ENCODE measurements at places on chromosomes 11 and 22.

- DNase-seq = no peak
Measured at GRCh38 chr22:45098056-45098455, 65.7 kb upstream of the NUP50 start.

- DNase-seq = no peak
Measured at GRCh38 chr22:41885516-41885915, 29.4 kb downstream of the SHISA8 start.

DNA sequence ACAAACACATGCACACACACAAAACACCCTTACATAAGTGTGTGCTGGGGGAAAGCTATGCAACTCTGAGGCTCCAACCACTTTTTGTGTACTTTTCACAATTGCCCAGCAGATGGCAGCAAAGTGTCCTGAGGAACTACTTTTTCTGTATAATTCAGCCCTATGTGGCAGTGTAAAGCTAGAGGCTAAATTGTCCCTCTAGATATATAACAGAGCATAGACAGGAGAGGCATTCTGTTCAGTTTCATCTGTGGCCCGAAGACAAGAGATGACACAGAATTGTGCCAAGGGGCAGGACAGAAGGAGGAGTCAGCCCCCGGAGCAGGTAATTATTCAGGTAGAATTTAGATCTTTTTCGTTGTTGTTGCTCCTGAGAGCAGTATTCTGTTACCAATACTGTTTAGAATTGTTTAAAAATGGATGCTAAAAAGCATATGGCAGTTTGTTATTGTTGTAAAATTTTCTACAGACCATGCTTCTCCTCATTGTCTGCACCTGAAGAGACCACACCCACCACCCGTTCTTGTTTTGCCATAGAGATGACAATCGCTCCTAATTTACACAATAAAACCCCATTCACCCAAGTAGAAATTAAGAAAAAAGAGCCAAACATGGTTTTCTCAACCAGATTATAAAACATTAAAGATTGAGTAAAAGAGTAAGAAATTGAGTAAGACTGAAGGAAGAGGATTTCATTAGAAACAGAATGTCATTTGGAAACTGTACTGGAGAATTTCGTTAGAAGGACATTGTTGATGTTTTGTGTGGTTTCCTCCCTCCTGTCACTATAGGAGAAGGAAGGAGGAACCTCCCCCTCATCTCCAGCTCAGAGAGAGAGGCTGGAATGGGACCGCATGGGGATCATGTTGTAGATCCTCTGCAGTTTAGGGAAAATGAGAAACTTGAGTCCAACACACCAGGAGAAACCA is 14.5 kb upstream of the MS4A7 start:
- DNase-seq = no peak

GRCh38 chr11:113604186-113604585 is 101.9 kb downstream of the TMPRSS5 start:
- DNase-seq = no peak

DNA sequence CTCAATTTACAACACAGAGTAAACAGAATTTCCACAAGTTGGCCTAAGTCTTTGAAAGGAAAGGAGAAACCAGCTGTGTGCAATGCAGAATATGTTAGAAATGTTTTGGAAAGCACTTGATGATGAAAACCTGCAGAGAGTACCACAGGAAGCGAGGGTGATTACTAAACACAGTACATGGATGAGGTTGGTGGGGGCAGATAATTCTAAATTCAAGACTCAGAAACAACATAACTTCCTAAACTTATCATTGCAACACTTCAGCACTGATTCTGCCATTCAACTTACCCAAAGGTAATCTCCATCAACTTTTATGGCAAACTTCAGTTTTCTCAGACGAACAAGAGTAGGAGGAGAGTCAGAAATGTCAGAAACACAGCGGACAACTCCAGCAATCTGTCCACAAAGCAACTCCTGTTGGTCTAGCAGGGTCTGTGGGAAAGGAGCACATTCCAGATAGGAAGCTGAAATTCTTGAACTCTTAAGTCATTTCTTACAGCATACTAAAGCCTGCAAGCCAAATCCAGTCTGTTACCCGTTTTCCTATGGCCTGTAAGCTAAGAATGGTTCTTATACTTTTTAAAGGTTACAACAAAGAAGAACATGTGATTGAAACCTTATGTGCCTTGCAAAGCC is 6.8 kb downstream of the HPS4 start:
- DNase-seq = no peak

GRCh38 chr11:113202431-113202830 is 112.0 kb upstream of the TTC12 start:
- DNase-seq = no peak

DNA sequence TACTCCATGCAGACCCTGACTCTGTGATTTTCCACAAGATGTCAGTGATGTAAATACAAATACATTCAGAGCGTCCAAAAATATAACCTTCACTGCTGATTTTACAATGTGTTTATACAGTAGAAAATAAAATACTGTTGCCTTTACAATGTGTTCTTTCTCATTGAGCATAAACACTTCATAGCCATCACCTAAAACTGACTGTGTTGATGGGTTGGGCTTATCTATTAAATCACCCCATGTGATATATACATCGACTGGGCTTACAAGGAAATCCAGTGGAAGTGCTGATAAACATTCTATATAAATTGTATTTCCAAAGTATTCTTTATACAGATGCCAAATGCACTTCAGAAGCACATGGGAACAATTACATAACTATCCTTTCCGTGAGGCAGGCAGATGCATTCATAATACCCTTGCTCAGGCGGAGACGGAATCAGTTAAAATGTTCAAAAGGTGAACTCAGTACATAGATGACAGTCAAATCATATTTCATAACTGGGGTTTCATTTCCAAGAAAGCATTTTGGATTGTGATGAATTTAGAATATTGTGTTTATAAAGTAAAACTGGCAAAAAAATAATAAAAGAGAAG is 27.7 kb downstream of the DDI1 start:
- no peak for DNase-seq

- peak; percentile 50 for DNase-seq
Measured at GRCh38 chr11:46529095-46529905, 64.5 kb downstream of the AMBRA1 start.

GRCh38 chr11:78954261-78954660 is 379.6 kb upstream of the NARS2 start:
- DNase-seq = no peak

DNA sequence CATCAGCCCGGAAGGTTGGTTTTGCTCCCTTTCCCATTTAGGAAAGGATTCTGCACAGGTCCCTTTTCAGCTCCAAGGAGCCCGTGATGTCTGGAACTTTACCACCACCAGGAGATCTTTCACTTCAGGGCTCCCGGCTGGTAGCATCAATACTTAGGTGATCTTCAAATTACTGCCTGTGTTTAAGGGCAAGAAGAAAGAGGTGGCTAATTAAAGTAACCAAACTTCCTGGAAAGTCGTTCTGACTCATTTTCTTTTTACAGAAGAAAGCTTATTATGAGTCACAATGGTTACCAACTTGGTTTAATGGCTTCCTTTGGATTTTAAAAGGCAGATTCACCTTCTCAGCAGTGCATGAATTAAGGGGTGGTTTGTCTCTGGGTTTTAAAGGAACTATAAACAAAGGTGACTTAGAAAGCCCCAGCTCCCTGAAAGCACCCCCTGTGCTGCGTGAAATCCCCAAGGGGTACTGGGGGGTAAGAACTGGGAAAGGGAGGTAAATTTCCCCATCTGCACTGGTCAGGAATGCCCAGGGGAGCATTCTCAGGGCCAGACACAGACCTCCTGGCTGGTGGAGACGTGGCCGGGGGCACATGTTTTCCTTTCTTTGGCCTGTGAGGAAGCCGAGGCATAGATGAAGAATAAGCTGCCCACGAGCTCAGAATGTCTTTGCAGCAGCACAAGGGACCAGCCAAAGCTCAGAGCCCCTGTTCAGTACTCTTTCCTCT is 8.8 kb downstream of the POU2F3 start:
- no peak for DNase-seq

- DNase-seq = no peak
Measured at GRCh38 chr11:72410956-72411355, 23.4 kb downstream of the CLPB start.

DNA sequence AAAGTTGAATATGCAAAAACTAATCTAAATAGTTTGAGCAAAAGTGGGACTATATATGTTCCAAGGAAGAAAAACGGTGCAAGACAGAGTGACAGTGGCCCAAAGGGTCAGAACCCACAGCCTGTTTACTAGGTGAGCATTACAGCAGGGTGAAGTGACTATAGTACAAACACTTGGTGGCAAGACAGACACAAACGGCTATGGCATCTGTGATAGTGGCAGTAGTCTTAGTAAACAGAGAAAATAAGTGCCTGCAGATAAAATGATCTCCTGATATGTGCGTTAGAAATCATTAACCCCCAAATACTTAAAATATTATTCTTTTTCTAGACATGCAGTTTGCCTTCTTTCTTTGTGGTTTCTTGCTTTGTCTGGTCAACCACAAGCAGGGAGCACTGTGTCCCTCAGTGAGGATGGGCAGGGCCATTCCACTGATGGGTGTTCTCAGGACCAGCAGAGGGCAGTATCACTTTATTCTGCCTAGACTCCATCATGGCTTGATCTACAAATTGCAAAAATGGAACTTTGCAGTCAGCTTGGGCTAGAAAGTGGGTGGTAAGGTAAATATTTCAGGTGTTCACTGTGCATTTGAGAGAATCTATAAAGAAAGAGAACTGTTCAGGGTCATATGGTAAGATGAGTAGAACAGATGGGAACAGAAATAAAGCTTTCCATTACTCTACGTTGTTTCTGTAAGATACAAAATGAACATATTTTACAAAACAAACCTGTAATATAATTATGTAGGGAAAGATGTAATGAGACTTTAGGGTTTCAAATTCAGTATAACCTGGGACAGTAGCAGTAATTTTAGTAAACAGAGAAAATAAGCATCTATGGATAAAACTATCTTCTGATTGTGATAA is 198.2 kb downstream of the SWAP70 start:
- DNase-seq = no peak

GRCh38 chr11:125871391-125872137 is 15.9 kb upstream of the HYLS1 start:
- DNase-seq = no peak

DNA sequence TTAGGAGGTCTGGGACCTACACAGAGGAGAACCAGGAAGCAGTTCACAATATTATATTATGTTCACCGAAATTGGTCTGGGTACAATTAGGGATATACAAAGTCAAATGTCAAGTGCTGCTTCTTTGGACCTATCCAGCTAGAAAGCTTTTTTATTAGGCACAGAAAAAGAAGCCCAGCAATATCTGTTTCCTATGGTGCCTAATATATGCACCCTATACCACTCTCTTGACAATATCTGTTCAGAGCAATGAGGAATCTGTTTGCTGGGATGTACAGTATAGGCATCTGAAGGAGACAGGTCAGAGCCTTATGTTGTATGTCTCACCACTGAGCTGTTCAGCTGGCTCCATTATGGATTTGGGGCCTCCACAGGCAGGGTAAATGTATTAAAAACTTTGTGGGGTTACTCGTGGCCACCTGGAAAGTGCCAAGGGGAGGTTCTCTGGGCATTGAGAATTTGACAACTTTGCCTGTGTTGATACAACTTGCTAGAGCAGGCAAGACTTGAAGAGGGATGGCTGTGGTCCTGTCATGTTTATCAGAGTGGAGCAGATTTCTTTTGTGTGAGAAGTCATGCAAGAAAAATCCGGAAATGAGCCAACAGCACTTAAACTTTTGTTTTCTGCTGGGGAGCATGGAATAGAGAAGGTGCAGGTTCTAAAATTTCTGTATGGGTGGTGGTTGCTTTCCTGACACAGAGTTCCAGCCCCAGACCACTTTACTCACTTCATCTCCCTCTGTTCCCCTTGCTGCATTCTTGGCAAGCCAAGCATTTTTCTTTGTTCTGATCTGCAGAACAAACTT is 10.1 kb downstream of the STIM1 start:
- no peak for DNase-seq

DNA sequence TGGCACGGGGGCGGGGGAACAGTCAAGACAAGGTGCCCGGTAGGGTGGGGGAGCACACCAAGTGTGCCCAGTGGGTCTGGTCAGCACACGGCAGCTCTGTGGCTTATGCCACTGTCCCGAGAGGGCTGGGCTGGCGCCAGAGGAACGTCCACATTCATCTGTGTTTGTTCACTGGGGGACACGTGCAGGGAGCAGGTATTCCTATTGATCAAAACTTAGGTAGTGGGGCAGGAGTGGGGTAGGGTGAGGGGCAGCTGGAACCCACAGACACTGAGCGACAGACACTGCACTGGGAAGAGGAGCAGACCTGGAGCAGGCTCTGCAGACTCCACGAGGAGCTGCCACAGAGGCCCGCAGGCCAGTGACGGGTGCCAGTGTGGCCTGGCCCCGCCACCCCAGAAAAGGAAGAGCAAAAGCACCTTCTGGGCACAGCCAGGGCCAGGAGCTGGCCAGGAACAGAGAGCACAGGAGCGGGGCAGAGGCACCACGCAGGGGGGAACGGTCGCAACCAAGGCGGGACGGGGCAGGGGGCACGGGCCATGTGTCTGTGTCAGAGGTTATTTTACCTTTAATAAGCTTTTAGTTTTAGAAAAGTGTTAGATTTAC is 2.1 kb upstream of the MOB2 start:
- DNase-seq = no peak

- no peak for DNase-seq
Measured at GRCh38 chr11:13450832-13451397, 12.1 kb downstream of the BTBD10 start.

DNA sequence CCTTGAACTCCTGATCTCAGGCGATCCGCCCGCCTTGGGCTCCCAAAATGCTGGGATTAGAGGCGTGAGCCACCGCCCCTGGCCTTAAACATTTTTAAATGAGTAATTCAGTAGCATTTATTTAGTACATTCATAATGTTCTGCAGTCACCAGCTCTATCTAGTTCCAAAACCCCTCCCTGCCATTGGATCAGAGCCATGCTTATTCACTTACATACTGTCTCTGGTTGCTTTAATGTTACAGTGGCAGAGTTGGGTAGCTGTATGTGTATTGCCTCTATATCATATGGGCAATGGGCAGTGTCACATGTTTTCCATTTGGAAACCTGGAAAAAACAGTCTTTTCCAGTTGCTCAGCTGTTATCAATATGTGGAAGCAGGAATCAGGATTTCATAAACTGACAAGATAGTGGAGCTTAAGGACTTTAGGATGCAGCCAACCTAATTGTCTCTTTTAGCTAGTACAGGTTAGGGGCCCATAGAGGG is 10.5 kb downstream of the COA4 start:
- DNase-seq = no peak

- no peak for DNase-seq
Measured at GRCh38 chr11:8194956-8195355, 26.1 kb upstream of the RIC3 start.

GRCh38 chr11:12137938-12138731 is 27.7 kb downstream of the MICAL2 start:
- DNase-seq = no peak
